ENCODE measurements at places on chromosomes 5 and 9.

- peak; percentile 28 for DNase-seq
Measured at GRCh38 chr9:20728493-20729220, 44.6 kb downstream of the FOCAD start.

DNA sequence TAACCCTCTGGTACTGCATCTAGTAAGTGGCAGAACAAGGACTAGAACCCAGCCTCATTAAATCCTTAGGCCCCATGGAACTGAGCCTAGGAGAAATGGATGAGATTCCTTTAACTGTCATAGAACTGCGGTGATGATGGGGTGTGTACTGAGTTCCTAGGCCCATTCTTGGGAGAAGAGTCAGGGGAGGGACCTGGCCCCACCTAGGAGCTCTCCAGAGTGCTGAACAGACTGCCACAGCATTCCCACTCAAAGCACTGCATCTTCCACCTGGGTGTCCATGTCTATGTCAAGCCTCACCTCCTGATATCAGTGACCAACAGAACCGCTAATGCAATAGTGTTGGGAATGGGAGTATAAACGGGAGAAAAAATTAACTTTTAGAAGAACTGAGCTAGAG lies 36.6 kb downstream of the TTLL11 start:
- peak; percentile 38 for DNase-seq

GRCh38 chr5:79025054-79025472 lies 40.0 kb upstream of the ARSB start:
- DNase-seq, result peak; percentile 89

DNA sequence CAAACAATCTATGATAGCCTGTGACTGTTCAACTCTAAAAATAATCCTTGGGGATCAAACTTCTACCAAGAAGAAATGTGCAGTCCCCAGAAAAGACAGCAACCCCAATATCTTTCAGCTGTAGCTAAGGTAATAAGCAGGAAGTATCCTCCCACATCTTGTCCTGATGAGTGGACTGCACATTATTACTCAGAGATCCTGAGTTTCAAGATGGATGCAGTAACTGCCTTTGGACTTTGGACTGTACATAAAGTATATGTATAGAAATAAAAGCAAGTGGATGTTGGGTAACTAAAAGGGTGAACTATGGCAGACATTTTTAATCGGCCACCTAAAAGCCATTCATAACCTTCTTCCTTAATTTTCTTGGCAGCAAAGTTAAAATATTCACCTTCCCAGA lies 45.1 kb downstream of the SMIM23 start:
- DNase-seq, result no peak

- peak; percentile 89 for DNase-seq
Measured at GRCh38 chr5:93246090-93246855, 334.7 kb downstream of the NR2F1-AS1 start.

GRCh38 chr5:39201160-39201780 lies 18.1 kb downstream of the FYB1 start:
- no peak for DNase-seq

DNA sequence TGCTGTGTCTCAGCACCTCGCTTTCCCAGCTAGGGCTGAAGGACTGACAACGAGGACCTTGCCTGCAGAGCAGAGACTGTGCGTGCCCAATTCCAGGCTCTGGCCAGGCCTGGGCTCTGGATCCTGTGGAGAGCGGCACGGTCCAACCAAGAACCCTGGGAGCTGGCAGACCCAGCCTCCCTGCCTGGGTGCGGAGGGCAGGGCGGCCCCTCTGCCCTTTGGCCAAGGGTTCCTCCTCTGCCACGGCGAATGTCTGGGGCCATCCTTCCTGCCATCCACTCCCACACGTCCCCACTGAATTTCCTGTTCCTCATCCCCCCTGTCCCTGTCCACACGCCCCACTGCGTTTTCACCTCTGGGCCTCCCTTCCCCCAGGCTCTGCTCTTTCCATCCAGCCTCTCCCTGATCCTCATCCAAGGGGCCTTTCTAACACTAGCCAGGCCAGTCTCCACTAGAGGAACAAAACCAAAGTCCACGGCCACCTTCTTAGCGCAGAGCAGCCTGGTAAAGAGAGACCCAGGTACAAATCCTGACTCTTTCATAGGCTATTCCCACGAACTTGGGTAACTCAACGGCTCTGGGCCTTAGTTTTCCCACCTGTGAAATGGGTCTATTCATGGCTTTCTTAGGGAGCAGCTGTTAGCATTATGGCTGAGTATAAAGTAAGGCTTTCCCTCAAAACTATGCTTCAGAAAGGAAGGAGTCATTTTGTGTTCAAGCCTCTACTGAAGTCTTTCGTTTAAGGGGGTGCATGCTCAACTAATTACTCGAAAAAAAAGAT lies 95.5 kb upstream of the PHYKPL start:
- no peak for DNase-seq

DNA sequence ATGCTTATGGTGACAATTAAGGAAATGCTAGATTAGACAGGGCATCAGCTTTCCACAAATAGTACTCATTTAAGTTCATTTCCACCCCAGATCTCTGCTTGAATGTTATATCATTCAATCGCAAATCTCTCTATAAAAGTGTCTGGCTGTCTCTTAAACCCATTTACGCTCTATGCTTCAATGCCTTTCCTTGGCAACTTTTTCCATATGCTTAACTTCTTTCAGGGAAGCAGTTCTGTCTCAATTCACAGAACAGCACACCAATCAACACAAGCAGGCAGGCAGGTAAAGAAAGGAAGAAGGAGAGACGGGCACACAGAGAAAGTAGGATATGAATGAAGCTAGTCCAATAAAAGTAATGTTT lies 243.1 kb downstream of the DENND1A start:
- no peak for DNase-seq

GRCh38 chr5:98608052-98608451 lies 165.4 kb upstream of the RGMB start:
- no peak for DNase-seq

- DNase-seq, result peak; percentile 73
Measured at GRCh38 chr5:126488443-126489065, 65.3 kb downstream of the GRAMD2B start.

- peak; percentile 93 for DNase-seq
Measured at GRCh38 chr9:96048104-96048955, 172.8 kb downstream of the ERCC6L2 start.

DNA sequence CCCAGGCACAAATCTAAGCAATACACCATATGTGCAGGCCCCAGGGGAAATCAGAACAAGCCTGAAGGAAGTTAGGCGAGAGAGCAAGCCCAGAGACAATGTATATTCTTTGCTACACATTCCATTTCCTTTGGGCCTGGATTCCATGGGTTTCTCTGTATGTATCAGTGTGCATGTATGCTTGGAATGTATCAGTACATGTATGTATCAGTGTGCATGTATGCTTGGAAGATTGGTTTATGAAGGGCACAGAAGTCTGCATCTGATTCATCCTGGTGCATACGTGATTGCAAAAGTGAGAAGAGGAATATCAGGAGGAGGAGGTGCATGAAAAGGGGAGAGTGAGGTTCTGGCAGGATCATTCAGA lies 232.6 kb upstream of the ANKRD55 start:
- no peak for DNase-seq

- no peak for DNase-seq
Measured at GRCh38 chr5:83488271-83488670, 16.7 kb downstream of the VCAN start.

DNA sequence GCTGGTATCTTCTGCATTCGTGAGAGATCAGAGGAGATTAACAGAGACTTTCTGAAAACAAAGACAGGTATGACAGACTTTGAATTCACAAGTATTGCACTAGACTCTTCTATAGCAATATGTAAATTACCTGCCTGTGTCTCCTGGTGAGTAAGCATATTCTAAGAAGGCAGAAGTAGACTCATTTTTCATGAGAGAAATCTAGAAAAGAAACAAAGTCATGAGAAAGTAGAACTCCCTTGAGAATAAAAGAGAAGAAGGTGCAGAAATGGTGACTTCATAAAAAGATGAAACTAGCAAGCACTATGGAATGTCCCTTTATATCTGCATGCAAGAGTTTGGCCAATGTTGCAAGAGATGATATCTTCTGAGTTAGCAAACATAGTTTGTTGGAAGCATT lies 419.8 kb downstream of the DMRT2 start:
- no peak for DNase-seq

DNA sequence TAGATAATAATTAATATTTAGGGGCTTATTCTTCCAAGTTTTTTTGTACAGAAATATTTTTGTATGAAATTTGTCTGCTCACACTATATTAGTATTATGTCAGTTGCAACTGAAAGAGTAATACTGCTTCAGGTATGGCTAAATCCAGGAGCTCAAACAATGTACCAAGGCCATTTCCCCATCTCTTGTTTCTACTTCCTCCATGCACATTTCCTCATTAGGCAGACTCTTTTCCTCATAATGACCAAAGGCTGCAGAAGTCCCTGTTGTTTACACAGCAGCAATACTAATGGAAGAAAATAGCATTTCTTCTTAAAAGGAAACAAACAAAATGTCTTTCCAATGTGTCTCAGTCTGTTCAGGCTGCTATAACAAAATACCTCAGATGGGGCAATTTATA lies 9.2 kb upstream of the OTULINL start:
- no peak for DNase-seq

DNA sequence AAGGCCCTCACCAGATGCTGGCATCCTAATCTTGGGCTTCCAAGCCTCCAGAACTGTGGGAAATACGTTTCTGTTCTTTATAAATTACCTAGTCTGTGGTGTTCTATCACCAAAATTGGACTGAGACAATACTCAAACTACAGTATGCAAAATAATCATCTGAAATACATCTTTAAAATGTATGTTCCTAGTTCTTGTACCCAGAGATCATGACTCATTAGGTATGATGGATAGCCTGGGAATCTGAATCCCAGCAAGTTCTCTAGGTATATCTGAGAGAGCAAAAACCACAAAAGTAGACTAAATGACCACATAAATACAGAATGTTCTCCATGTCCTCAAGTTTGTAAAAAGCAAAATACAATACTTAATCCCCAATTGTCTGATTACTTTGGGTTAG lies 166.3 kb downstream of the YIPF5 start:
- DNase-seq, result no peak

- DNase-seq, result no peak
Measured at GRCh38 chr5:162817364-162817763, 620.0 kb upstream of the CCNG1 start.

GRCh38 chr9:75683591-75683990 lies 206.9 kb upstream of the PCSK5 start:
- DNase-seq, result no peak

GRCh38 chr5:125722550-125722949 lies 700.7 kb upstream of the GRAMD2B start:
- DNase-seq, result no peak

- no peak for DNase-seq
Measured at GRCh38 chr5:17428176-17428800, 69.7 kb upstream of the TAF11L2 start.

- DNase-seq, result no peak
Measured at GRCh38 chr5:114648940-114649339, 287.1 kb downstream of the KCNN2 start.

GRCh38 chr5:177403792-177404640 lies 3.6 kb upstream of the PFN3 start:
- DNase-seq, result peak; percentile 87

DNA sequence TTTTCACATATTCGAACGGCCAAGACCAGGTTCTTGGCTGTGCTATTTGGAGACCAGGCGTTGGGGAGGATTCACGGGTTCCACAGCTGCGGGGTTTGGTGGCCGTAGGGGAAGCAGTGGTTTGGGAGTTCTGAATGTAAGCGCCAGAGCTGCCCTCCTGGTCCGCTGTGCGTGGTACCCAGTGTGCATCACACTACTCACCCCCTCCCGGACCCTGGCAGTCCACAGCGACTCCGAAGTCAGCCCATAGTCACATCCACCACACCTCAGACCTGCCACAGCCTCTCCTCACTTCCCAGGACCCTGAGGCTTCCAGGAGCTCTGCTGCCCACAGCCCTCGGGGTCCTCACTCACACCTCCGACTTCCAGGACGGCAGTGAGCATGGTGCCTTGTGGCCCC lies 26.8 kb downstream of the AMBP start:
- DNase-seq, result no peak

GRCh38 chr9:122468735-122469134 lies 9.0 kb downstream of the OR1J1 start:
- no peak for DNase-seq

- no peak for DNase-seq
Measured at GRCh38 chr9:130607640-130608420, 28.5 kb downstream of the FUBP3 start.

- DNase-seq, result no peak
Measured at GRCh38 chr9:127140842-127141675, 18.6 kb upstream of the ANGPTL2 start.

DNA sequence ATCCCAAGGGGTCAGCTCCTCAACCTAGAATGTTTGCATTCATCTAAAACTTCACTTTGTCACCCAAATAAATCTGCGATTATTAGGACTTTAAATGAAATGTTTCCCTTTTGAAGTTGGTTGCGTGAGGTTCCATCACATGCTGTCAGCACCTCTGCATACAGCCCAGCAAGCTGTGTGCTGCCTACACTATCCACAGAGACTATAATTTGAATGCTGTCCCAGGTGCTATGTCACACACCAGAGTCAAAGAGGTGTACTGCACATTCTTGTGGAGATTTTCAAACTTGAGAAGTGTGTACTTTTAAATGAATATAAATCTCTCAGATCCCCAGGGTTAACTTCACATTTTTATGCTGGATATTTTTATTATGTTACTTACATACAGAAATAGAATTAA lies 19.3 kb upstream of the CKS2 start:
- DNase-seq, result no peak

GRCh38 chr9:72592502-72593403 lies 71.3 kb downstream of the TMC1 start:
- DNase-seq, result peak; percentile 81

DNA sequence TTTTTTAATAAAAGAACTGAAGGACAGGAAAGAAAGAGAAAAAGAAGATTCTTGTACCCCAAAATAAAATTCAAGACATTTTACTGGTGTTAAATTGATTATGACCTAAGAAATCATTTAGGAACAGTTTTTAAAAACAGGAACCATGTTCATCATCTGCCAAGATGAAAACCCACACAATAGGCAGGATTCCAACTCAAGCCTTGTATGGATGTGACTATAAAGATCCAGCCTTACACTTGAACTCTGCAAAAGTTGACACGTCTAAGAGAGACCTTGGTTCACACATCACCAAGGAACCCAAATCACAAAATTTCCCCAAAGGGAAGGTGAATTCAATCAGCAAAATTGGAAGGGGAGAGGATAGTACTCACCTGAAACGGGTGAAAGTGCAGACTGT lies 82.6 kb downstream of the SMIM23 start:
- no peak for DNase-seq

DNA sequence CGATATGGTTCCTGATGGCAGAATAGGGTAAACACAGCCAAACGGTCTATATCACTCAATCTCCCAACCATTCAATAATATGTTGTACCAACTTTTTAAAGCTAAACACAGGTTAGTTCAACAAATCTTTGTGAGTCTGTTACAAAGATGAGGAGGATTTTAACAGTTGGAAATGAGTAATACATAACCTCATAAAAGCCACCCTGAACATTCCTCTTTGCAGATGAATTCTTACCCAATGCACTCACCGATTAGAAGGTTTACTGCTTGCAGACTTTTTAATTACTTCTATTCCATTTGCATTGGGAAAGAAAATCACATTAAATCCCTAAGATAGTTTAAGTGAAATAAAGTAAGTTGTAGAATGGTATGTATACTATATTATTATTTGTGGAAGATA lies 23.3 kb upstream of the TRMT10B start:
- no peak for DNase-seq

GRCh38 chr9:132694144-132694543 lies 23.9 kb downstream of the GTF3C4 start:
- DNase-seq, result no peak
